ENCODE measurements at places on chromosomes 1 and 21.

GRCh38 chr1:184113251-184113650 is 61.7 kb downstream of the TSEN15 start:
- no peak for DNase-seq

DNA sequence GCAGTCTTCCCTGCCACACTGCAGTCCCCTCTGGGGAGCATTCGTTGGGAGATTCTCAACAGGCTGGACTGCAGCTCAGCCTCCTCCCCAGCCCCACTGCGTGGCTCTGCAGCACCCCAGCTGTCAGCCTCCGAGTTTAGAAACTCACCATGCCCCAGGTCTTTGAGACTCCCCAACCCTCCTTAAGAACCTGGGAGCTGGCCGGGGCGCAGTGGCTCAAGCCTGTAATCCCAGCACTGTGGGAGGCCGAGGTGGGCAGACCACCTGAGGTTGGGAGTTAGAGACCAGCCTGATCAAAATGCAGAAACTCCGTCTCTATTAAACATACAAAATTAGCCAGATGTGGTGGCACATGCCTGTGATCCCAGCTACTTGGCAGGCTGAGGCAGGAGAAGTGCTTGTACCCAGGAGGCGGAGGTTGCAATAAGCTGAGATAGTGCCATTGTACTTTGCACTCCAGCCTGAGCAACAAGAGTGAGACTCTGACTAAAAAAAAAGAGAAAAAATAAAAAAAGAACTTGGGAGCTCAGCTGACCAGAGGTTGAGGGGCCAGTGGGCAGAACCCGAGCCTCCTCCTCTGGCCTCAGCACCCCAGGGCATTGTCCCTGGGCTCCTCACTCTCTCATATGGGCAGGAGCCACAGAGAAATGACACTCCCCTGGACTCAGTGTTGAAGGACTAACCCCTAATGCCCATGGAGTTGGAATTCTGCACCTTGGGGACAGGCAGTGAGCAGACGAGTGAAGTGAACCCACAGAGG is 5.6 kb downstream of the OLIG2 start:
- DNase-seq = peak; percentile 15

DNA sequence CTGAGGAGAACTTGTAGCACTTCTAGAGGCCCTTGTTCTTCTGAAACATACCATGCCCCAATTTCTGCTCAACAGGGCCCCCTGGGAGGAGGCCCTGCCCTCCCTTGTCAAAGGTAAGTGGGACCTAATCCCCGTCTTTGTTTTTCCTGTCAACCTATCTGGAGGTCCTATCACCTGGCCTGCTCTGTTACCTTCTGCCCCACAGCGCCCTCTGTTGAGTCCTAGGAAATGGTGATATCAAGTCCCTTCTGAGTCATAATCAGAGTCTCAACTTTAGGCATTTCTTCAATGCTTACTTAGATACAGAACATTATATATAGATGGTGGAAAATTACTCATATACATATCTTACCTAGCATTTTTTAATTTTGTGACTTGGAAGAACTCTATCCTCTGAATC is 28.2 kb upstream of the FCRL4 start:
- DNase-seq = peak; percentile 46

- DNase-seq = no peak
Measured at GRCh38 chr21:44844256-44844655, 26.4 kb upstream of the SUMO3 start.

DNA sequence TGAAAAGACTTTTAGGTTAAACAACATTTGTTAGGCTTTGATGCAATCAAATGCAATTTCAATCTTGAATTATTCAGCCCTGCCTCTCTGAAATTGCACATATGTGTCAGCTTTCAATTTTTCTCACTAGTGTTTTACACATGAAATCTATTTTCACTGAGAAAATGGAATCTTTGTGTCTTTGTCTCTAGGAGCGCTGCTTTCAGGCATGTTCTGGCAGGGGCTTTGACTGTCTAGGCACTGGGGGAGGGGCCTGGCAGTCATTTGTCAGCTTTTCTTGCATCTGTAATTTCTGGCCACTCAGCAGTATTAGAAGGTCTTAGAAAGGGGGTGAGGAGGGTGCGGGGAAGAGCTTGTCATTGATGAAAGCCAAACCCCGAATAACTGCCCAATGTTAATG is 264.4 kb downstream of the PTPRC start:
- no peak for DNase-seq

GRCh38 chr1:190168893-190169280 is 308.8 kb downstream of the BRINP3 start:
- no peak for DNase-seq

GRCh38 chr1:44501047-44501890 is 96.2 kb downstream of the RNF220 start:
- no peak for DNase-seq

DNA sequence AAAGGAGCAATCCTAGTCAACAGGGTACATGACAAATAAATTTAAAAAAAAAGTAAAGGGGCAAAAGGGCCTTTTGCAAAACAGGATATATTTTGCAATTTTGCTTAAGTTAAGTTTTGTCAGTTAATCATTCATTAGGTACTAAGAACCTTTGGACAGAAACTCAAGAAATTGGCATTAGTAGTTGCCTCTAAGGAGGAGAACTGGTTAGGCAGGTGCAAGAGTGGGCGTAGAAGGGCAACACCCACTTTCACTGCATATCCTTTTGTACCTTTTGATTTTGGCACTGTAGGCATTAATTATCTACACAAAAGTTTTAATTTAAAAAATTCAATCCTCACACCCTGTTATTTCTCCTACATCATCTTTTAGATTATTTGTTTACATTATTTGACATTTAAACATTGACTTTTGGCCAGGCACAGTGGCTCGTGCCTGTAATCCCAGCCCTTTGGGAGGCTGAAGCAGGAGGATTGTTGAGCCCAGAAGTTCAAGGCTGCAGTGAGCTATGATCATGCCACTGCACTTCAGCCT is 4.3 kb downstream of the DDAH1 start:
- DNase-seq = no peak

- DNase-seq = no peak
Measured at GRCh38 chr1:225469051-225469450, 41.2 kb upstream of the LBR start.

GRCh38 chr21:45004059-45004422 is 64.2 kb downstream of the SLX9 start:
- no peak for DNase-seq

DNA sequence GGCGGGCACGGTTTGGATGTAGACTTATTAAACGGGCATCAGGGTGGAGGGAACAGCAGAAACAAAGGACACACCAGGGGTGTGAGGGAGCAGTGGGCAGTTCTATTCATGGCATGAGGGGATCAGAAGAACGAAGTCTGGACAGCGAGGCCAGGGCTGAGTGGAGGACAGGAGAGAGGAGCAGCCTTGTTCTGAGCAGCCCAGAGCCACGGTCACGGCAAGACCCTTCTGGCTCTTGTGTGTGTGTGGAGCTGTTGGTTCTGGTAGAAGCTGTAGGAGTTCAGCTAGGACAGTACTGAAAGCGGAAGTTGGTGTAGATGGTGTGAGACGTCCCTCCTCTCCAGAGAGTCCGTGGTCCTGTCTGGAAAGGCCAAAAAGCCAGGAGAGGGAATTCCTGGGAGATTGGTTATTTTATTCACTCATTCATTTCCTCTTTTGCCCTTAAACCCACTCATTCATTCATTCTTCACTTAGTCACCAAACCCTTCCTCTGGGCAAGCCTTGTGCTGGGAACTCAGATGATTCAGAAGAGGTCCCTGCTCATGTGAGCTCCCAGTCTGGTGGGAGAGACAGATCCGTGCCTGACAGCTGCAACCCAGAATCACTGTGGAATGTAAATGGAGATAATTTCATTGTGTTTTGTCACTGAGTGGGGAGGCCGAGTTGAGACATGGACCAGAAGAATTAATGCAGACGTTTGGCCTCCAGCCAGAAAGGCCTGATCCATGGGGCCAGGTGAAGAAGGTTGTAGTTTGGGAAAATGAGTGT is 4.1 kb upstream of the ACOT11 start:
- no peak for DNase-seq

GRCh38 chr1:87007323-87007722 is 92.9 kb downstream of the HS2ST1 start:
- no peak for DNase-seq

- DNase-seq = no peak
Measured at GRCh38 chr1:9871021-9871420, 39.0 kb downstream of the CTNNBIP1 start.

GRCh38 chr21:32946654-32947053 is 79.1 kb upstream of the OLIG2 start:
- no peak for DNase-seq

DNA sequence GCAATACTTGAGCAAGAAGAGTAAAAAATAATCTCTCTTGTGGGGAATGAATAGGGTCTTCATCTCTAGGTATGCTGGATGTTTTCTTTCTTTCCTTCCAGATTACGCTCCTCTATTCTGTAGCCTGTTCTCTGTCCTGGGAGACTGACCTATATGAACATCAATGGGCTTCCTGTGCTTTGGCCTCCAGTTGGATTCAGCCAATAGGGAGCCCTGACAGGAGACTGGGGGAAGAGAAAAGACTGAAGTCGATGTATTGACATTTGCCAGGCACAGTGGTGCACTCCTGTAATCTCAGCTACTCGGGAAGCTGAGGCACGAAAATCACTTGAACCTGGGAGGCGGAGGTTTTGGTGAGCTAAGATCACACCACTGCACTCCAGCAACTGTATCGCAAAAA is 17.6 kb downstream of the SEMA6C start:
- no peak for DNase-seq

DNA sequence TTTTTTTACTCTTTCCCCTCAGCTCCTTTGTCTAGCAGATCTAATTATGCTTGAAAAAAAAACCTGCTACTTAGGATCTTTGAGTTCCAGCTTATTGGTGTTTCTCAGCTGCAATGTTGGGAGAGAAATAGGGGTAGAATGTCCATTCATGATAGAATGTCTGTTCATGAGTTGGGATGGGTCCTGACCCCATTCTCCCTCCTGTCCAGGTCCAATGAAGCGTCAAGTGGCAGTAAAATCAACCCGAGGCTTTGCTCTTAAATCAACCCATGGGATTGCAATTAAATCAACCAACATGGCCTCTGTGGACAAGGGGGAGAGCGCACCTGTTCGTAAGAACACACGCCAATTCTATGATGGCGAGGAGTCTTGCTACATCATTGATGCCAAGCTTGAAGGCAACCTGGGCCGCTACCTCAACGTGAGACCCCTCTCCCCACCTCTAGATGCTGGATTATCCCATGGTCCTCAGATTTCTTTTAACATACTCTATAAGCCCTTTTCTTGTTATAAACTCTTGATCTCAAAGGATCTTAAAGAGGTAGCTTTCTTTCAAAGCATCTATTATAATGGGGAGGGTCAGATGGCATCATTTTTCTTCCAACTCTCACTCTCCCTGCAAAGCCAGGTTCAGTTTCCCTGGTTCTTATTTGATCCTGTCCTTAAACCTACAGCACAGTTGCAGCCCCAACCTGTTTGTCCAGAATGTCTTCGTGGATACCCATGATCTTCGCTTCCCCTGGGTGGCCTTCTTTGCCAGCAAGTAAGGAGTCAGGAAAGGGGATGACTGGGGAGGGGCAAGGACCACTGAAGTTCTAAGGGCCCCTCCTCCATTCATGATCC is 11.1 kb downstream of the CERS2 start:
- no peak for DNase-seq

- DNase-seq = no peak
Measured at GRCh38 chr1:222275729-222276465, 272.0 kb downstream of the HHIPL2 start.

DNA sequence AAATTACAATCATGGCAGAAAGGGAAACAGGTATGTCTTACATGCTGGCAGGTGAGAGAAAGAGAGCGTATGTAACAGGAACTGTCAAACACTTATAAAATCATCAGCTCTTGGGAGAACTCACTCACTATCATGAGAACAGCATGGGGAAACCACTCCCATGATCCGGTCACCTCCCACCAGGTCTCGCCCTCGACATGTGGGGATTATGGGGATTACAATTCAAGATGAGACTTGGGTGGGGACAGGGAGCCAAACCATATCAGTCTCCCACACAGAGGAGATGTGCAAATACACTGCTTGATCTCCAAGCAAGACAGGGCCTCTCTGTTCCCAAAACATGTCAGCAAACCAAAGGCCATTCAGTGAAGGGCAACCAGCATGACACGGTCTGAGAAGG is 27.4 kb downstream of the LMX1A start:
- no peak for DNase-seq

GRCh38 chr1:53693773-53694717 is 44.9 kb downstream of the GLIS1 start:
- DNase-seq = no peak

- DNase-seq = peak; percentile 63
Measured at GRCh38 chr1:92994105-92994712, 32.9 kb upstream of the DIPK1A start.

GRCh38 chr1:202291961-202292712 is 49.6 kb downstream of the UBE2T start:
- no peak for DNase-seq

GRCh38 chr1:58836408-58836807 is 52.6 kb upstream of the JUN start:
- DNase-seq = no peak

GRCh38 chr21:42959728-42960127 is 14.6 kb upstream of the PKNOX1 start:
- no peak for DNase-seq

GRCh38 chr1:60504206-60504840 is 430.8 kb upstream of the C1orf87 start:
- DNase-seq = no peak

DNA sequence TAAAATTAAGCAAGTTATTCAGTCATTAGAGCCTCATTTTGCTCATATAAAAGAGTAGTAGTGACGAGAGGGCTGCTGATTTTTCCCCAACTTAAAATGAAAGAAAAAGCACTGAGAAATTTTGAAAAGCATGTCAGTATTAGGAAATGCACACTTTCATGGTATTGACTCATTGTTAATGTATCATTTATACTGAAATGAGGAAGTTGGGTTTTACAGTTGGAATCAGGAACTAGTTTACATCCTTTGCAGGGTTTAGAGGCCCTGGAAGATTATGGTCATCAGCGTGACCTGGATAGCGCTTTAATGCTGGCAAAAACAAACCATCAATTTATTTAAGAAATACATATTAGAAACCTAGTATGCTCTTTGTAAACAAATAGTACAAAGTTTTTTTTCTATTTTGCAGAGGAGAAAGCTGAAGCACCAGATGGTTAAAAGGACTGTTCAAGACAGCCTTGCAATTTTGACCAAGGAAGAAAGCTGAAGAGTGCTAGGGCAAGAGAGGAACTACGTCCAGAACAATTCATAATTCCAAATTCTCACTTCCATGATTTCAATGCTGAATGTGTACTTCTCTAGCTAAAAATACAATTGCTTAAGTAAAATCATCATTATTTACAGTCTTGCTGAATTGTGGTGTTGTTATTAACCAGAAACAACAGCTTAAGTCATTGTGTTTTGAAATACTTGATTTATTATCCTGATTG is 94.8 kb upstream of the SGIP1 start:
- DNase-seq = peak; percentile 33

GRCh38 chr21:42562816-42563215 is 49.2 kb downstream of the SLC37A1 start:
- no peak for DNase-seq

All from GM20000 (cell line).